ENCODE measurements at places on chromosomes 13 and 19.

DNA sequence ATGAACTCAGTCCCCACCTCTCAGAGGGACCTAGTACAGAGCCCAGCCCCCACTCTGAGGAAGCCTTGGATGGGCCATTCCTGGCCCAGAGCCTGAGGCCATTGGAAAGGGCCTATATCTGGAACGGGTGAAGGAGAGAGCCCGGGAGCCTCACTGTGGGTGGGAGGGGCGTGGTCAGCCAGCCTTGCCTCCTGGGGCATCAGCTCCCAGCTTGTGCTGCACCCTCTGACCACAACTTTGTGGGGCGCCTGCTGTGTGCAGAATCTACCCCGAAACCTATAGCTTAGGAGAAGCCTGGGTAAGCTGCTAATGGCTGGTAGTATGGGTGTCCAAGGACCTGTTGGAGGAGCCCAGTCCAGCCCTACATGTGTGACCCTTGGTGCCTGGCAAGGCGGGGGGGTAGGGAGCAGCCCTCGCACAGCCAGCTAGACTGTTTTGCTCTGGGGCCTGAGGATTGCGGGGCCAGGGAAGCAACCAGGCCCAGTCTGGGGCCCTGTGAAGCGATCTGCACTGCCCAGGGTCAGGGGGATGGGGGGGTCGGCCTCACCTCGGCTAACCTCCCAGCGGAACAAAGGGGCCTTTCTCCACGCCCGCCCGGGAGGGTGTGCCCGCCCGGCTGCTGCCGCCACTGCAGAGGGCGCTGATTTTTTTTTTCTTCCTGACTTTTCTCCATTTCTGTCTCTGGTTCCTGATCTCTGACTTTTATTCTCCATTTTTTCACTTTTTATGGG, 42.3 kb downstream of the LYL1 start:
- DNase-seq, result no peak

DNA sequence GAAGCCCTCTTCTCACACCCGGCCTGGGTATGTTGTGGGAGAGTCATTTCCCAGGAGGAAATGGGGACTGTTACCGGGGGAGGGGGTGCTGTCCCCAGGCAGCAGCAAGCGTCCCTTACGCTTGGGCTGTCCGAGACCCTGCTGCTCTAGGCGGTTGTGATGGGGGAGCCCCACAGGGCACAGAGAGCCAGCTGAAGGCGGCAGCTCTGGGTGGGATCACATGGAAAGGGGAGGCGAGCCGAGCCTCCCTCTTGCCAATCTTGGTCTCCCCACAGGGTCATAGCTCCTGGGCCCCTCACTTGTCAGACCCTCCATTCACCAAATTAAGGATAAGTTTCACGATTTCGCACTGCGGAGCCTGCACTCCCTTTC, 22.0 kb downstream of the EPN1 start:
- no peak for DNase-seq

- DNase-seq, result no peak
These were observed 25.3 kb downstream of the MED4 start for GRCh38 chr13:48069573-48069972.

- DNase-seq, result no peak
These were observed 44.7 kb downstream of the TDRD3 start for GRCh38 chr13:60441761-60442160.

- no peak for DNase-seq
These were observed 9.3 kb downstream of the CALM3 start for GRCh38 chr19:46610413-46610775.

DNA sequence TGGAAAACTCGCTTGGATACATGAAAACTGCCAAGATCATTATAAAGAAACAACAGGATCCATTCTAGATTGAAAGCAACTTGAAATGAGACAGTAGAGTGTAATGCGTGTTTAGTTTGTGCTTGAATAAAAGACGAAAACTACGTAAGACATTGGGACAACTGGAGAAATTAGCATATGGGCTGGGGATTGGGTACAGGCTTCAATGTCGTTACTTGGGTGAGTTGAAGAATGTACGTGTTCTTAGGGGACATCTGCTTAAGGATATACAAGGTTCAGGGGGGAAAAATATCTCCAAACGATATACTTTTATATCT, 471 bp upstream of the ERVK3-1 start:
- DNase-seq, result peak; percentile 22

DNA sequence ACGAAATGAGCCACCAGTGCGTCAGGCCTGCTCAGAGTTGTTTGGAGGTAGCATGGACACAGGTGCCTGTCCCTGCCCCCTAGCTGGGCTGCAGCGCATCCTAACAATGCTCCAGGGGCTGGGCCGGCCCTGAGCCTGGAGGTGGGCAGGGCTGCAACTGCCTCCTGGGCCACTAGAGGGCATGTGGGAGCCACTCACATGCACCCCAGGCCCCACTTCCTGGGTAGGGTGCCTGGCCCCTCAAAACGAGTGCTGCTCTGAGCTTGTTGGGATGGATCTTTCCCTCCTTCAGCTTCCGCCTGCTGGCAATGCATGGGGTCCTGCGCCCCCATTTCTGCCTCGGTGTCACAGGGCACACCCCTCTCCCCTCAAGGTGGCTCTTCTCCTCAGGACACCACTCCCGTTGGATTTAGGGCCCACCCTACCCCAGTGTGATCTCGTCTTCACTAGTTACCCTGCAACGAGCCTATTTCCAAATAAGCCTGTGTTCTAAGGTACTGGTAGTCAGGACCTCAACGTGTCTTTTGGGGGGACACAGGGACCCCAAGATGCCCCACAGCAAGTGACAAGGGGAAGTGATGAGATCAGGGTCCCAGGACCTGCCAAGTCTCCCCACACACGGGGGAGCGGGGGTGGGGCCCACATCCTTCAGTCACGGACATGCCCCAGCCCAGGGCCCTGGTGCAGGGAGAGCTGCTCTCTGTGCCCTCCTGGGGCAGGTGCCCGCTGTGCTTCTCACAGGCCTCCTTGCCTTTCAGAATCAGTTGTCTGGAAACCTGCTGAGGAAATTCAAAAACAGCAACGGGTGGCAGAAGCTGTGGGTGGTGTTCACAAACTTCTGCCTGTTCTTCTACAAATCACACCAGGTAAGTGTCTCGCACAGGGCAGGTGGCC, 131.3 kb downstream of the STK24 start:
- no peak for DNase-seq

GRCh38 chr19:42497492-42498168, 30.7 kb downstream of the CEACAM1 start:
- DNase-seq, result no peak

DNA sequence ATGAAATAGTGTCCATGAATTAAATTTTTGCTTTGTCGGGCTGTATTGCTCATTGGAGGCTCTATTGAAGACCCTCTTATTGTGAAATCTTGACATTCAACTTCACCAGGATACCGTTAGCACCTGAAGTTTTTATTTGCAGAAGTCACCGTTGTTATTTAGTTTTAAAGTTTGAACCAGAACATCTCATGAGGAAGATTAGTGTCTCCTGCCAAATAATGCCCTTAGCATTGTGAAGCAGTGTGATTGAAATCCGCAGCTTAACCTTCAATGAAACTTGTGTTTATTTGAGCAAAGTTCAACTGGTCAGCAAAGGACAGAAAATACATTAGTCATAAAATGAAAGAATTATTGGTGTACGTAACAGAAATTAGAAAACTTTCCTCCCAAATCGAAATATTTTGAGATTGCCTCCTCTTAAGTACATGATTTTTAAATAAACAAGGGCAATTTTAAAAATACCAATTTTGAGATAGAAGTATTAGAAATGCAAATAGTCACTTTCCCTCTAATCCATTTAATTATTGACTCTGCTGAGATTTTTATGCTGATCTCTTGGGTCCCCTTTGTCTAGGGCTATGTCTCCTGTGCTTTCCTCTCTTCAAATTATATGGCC, 84.4 kb downstream of the WDFY2 start:
- DNase-seq, result no peak

DNA sequence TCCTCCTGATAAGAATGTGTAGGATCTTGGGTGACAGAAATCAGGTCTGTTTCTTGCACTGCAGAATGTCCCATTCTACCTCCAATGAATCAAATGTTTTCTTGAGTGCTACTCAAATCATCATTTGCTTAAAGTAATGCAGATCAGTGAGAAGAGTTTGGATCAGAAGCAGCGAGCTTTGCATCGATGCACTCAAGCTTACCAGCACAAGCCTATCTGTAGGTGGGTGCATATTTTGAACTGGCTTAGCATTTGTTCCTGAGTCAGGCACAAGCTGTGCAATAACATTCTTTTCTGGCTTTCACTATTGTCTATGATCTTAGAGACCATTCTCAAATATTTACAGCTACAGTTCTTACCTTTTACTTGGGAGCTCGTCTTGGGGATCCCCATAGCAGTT, 109.5 kb downstream of the UBL3 start:
- DNase-seq, result no peak

- DNase-seq, result no peak
These were observed 7.1 kb downstream of the KLF16 start for GRCh38 chr19:1856345-1856697.

DNA sequence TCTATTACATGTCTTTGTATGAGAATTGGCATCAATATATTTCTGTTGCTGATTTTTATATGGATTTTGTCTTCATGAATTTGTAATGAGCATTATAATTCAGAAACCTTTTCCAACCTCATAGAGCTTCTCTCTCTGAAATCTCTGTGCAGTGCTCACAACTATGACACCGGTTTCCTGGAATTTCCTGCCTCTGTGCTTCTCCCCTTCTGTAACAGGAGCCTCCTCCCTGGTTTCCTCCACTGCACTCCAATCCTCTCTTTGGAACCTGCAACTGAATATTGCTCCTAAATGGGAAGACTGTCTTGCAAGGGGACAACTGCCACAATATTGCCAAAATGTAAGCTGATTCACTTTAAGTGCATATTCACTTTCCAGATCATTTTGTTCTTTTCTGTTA, 1147.9 kb downstream of the UQCRFS1 start:
- no peak for DNase-seq

DNA sequence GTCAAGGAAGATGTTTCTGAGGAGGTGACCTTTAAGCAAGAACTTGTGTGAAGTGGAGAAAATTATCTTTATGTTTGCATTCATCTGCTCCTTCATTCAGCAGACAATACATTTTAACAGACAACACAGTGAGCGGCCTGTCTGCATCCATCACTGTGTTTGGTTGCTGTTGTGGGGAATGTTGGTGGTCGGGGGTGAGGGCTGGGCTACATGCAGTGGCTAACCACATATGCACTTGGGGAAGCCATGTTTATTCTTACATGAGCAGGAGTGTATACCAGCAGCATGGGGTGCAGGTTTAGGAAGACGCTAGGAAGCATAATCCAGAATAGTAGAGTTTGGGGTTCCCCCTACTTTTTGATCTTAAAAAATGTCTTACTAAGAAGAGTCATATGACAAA, 66.4 kb downstream of the DHRS12 start:
- no peak for DNase-seq

DNA sequence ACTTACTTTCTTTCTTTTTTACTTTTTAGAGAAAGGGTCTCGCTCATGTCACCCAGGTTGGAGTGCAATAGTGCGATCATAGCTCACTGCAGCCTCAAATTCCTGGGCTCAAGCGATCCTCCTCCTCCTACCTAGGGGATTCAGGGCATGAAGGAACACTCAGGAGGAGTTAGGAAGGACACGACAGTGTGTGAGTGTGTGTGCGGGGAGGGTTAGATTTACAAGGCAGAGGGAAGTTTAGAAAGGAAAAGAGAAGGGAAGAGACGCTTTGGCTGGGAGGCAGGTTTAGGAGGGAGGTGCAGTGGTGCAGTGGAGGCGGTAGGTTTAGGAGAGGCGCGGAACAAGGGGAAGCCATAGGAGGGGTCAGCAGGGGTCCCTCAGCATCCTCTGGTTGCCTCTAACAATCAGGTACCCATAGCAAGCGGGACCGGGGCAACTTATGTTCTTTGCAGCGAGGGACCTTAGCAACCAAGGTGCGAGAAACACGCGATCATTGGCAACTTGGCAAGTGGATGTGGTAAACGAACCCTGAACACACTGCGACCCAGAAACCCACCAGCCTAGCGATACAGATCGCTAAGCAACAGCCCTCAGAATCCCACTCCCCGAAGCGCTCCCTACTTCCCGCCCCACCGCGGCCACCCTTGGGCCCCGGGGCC, 501 bp downstream of the SIRT2 start:
- no peak for DNase-seq

- no peak for DNase-seq
These were observed 107.8 kb downstream of the RXFP2 start for GRCh38 chr13:31846961-31847752.

- no peak for DNase-seq
These were observed 13.3 kb upstream of the AKAP8L start for GRCh38 chr19:15432018-15432494.

DNA sequence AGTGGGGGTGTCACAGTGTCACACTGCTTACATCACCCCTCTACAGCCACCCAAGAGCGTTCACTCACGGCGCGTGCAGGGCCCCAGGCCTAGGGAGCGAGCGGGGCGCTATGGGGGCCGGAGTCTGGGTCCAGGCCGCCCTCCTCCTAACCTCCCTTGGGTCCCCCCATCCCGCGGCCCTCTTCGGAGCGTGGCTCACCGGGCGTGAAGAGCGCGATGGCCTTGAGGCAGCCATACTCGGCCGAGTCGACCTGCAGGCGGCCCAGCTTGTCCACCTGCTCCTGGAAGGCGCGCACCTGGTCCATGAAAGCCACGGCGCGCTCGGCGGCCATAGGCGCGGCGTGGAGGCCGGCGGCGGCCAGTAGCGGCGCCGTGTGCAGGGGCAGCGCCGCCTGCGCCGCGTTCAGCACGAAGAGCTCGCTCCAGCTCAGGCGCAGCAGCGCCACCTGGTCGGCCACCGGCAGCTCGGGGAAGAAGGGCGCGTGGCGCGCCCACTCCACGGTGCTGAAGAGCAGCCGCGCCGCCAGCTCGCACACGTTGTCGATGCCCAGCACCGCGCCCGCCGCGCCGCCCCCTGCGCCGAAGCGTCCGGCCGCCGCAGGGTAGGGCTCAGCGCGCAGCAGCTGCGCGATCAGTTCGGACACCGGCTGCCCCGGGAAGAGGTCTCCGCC, 9.4 kb downstream of the OCEL1 start:
- no peak for DNase-seq

DNA sequence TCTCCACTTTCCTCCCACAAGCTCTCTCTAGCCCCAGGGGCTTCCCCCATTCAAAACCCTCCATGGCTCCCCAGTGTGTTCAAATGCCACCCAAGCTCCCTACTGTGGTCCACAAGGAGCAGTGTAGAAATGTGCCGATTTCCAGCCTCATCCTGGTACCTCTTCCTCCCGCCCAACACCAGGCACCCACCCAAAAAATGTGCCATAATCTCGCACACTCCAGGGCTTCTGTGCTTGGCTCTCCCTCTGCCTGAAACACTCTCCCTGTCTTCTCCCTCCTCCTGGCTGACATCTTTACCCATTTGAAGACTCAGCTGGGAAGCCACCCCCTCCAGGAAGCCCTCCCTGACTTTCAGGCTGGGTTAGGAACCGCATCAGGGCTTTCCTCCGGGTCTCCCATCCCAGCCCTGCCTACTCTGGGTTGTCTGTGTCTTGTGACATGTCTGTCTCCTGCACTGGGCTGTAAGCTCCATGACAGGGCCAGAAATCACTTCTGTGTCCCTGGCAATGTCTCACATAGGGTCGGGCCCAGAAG, 16.6 kb upstream of the MEIS3 start:
- no peak for DNase-seq

- no peak for DNase-seq
These were observed 1.3 kb upstream of the KBTBD6 start for GRCh38 chr13:41133951-41134350.

- no peak for DNase-seq
These were observed 3.7 kb downstream of the KCNC3 start for GRCh38 chr19:50325310-50326100.

All from HFF-Myc (cell line).